ENCODE measurements at places on chromosomes 3 and 15.

- DNase-seq: no peak
Measured at GRCh38 chr3:37806505-37807200, 55.0 kb upstream of the CTDSPL start.

DNA sequence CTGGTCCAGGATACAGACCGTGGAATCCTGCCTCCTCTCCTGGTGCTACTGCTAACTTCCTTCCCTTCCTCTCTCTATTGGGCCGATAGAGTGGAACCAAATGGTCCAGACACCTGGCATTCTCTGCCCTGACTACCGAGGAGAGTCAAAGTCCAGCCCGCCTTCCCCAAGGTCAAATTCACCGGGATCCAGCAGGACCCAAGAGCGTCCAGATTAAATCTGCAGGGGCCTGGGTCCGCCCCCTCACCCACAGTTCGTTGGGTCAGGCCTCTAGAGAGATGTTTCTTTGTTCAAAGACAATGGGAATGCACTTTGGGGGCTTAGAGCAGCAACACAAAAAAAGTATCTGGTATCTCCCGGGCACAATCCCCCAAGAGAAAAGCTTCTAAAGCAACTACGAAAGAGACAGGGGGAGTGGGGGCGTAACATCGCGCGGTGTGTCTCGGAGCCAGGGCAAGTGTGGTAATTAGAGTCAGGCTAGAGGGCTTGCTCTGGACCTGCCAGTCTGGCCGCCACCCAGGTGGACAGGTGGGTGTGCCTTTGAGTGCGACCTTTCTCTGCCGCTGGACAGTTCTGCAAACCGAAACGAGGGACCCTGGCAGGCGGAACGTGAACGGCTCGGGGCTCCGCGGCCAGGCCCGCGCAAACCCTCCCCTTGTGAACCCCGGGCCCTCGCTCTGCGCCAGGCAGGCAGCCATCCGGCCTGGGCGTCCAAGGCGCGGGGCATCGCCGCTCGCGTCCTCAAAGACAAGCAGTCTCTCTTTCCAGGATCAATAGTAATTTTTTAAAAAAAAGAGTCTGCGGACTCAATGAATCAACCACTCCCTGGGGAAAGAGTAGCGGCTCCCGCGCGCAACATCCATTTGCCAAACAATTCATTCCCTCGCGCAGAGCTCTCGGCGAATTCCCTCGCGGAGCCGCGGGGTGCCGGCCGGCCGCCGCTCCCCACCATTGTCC lies 806 bp downstream of the KLHL25 start:
- peak; percentile 4 for DNase-seq

DNA sequence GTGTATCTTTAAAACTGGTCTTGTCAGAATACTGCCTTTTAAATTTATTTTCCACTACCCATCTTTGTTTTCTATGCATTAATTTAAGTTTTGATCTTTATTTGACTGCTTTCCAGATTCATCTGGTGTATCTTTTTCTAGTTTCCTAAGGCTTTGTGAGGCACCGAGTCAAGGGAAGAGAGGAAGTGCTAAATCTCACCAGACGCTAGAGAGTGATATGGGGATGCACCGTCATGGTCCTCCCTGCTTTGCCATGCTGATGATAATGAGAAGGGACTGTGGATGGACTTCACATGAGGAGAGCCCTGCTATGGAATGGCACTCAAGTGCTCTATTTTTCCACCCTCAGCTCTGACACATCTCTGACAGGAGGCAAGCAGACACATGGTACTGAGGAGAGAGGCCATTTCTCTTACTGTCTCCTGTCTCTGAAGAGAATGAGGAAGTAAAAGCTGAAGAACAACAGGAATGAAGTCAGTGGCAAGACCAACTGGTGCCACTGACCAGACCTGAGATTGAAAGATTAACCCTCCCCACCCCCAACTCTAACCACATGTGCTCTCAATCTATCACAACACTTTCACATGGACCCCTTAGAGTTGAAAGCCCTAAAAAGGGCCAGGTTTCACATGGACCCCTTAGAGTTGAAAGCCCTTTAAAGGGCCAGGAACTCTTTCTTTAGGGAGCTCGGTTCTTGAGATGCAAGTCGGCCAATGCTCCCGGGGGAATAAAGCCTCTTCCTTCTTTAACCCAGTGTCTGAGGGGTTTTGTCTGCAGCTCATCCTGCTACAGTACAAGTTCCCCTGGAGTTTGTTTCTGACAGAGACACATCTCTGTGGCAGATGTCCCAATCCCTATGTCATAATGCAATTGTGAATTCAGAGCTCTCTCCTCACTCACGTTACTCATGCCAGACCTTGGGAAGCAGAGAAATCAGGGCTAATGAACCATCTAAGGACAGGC lies at the start of gene IQCF2:
IQCF2 (plus strand) TSS at position 913 of the 963 bp plus-strand sequence. CDS start 52 bp downstream, outside the sequence.
- DNase-seq: peak; percentile 12

- DNase-seq: no peak
Measured at GRCh38 chr15:47422881-47423665, 294.2 kb upstream of the SEMA6D start.

DNA sequence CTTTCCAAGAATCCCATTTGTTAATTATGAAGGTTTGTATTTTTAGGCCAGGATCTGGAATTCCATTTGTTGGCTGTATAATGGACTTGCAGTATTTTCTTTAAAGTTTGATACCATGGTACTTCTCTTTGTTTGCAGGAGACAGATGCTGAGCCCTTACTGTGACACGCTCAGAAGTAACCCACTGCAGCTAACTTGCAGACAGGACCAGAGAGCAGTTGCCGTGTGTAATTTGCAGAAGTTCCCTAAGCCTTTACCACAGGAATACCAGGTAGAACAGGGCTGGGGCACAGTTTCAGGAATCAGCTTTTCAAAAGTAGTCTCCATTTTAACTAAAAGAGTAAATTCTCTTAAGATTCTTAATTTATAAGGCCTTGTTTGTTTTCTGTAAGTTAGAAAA lies 59.1 kb downstream of the LMLN start:
- no peak for DNase-seq

DNA sequence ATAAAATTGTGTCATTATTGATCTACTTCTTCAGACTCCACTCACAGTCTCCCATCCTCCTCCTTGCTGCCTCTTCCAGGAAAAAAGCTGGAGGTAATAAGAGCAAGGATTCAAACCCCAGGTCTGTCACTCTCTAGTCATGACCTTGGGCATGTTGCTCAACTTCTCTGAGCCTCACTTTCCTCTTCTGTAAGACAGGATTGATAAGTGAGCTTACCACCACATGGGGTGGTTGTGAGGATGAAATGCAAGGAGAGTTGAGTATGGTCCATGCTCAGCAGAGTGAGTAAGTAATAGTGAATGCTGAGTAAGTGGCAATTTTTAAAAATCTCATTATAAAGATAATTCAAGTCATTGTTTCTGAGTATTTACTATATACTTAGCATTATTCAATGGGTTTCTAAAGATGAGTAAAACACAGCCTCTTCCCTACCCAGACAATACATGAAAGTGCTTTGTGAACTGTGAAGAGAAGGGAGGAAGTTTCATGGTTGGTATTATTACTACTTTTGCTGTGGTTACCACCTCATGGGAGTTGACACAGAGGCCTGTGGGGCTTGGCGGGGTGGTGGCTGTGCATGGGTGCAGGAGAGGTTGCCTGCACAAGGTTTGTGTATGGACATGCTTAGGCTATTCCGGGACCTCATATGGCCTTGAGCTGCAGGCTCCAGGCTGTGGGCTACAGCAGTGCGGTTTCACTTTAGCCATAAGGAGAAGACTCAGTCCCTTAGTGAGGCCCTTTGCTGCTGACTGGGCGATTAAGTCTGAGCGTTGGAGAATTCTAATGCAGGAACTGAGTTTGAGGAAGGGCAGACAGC lies 30.0 kb downstream of the SLC6A11 start:
- DNase-seq: no peak

DNA sequence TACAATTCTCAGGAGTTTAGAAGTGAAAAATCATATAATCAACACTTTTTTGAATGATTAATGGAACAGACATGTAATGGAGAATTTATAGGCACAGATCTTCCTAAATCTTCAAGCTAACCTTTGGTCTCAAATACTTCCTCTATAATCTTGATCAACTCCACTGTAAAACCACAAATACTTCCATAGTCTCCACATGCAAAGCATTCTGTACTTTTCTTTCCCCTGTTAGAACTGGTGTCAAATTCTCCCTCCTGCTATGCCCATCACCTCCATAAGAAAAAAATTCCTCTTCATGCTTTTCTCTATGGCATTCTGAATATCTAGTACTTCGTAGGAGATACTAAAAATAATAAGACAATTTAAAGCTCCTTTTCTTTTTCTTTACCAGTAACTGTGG lies 214.3 kb downstream of the ADAMTS9 start:
- no peak for DNase-seq

- DNase-seq: peak; percentile 15
Measured at GRCh38 chr3:158573714-158574113, 2.7 kb downstream of the MLF1 start.

GRCh38 chr15:85497172-85497569 lies 116.8 kb downstream of the AKAP13 start:
- DNase-seq: no peak

- DNase-seq: no peak
Measured at GRCh38 chr3:169420429-169420828, 243.1 kb downstream of the MECOM start.

DNA sequence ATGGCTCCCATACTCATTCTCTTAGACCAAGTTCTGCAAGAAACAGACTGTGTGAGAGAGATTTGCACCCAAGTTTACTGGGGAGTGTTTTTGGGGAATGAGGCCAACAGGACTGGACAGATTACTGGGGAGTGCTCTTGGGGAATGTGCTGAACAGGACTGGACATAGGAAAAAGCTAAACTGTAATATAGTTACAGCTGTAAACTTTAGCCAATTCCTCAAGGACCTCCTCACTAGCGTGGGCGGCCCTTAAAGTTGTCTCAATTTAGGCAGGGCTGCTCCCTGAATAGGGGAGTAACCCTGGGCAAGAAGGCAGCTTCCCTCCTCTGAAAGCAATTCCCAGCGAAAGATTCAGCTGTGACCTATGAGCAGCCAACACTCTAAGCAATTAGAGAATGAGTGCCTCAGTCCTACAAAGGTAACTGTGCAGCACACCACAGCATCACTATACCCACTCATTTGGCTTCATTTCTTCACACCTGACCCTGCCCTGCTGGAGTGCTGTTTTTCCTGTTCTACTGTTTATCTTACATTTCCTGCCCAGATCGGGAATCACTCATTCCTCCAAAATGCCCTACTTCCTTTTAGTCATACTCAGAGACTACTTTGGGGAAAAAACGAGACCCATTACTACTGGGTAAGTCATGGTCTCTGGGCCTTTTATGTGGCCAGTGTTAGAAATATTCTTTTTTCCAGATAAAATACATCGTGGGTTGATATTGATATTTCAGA lies 41.3 kb upstream of the TRIM42 start:
- no peak for DNase-seq

- no peak for DNase-seq
Measured at GRCh38 chr3:112817797-112818196, 28.9 kb downstream of the CD200R1L start.

- DNase-seq: no peak
Measured at GRCh38 chr3:101828691-101829436, 20.4 kb upstream of the NFKBIZ start.

- DNase-seq: peak; percentile 64
Measured at GRCh38 chr3:23324745-23325144, 121.6 kb downstream of the UBE2E2 start.

- no peak for DNase-seq
Measured at GRCh38 chr3:171168086-171168485, 141.6 kb upstream of the SLC2A2 start.

DNA sequence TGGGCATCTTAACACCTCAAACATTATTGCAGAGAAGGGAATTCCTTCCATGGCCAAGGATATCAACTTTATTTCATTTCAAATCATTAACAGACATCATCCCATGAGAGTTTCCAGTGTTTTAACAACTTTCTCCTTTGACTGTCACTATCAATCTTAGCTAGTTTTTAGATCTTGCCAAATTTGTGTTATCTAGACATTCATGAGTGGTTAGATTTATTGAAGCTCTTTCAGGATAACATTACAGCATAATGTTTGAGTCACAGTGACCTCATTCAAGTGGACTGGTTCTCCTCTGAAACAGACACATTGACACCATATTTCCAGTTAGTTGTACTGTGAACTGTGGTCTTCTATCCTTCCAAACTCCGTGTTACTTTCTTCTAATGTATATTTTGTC lies 8.6 kb upstream of the TNFAIP8L3 start:
- DNase-seq: no peak

GRCh38 chr3:21672303-21672702 lies 78.7 kb downstream of the ZNF385D start:
- no peak for DNase-seq

GRCh38 chr3:7962301-7962700 lies 539.3 kb upstream of the LMCD1 start:
- no peak for DNase-seq
